ENCODE measurements at places on chromosomes 7 and 10.
A peak's percentile ranks its signal among the peaks of the same experiment; 100 is the strongest.

GRCh38 chr10:130401860-130402765 lies 265.9 kb downstream of the GLRX3 start:
- no peak for DNase-seq

- DNase-seq: no peak
Measured at GRCh38 chr7:96203786-96204185, 118.1 kb downstream of the SLC25A13 start.

GRCh38 chr7:151368136-151368571 lies 26.5 kb downstream of the NUB1 start:
- DNase-seq: peak; percentile 86

DNA sequence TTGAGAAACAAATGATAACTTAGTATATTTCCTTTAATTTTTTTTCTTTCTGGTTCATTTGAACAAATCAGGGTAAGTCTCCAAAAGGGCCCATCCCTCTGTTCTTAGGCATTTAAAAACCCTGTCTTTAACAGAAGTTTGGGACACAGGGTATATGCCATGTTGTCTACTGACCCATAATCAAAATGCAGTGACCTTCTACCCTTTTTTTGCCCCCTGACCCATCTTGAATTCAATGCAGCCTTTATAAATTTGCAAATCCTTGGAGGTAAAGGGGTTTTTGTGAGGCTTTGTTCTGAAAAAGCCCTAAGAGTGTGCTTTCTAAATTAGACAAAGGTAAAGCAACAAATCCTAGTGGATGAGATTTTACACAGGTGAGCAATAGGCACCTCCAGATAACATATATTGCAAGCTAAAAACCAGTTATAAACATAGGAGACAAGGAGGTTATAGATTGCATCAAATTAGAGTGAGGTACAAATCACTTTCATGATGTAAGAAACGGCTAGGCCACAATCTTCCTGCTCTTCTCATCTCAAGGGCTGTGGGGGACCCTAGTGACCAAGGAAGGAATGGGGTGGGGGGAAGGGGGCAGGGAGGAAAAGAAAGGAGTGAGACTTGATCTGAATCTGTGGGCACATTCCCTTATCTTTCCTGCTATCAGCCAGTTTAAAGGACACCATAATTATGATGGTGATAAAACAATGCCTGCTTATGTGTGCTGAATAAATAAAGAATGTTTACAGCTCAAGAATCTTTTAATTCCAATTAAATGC lies 2.7 kb downstream of the SKIDA1 start:
- no peak for DNase-seq

GRCh38 chr10:79376078-79376628 lies 28.9 kb downstream of the PPIF start:
- DNase-seq: no peak

- no peak for DNase-seq
Measured at GRCh38 chr10:88975377-88975720, 15.2 kb upstream of the FAS start.
